Stimulated activated CD4-positive, alpha-beta T cell treated with anti-CD3 and anti-CD28 coated beads, Interleukin-1b, Interleukin-23, amount 100 ng/mL, for 1 hour (primary cell): ENCODE measurements at places on chromosomes 5 and 9.

DNA sequence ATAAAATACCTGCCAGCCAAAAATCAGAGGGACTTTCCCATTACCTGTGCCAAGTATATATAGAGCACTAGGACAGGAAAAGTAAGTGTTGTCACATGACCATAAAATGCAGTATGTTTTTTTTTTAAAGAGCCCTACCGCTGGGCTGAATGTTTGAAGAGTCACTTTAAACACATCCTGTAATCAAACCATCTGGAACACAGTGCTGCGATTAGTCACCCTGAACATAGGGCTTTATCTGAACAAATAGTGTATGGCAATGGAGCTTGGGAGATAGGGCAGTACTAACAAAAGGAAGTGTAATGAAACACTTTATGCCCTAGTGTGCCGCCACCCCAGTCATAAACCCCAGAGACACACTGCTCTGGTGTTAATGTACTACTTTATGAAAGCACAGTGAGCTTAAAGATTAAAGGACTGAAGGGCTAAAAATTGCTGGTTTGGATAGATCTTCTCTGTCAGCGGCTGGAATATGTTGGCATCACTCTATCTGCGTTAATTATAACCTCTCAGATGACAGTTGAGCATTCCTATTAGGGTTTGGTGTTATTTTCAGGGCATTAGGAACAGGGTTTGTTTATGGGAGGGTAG lies 90.4 kb downstream of the ZNF608 start:
- no peak for DNase-seq

DNA sequence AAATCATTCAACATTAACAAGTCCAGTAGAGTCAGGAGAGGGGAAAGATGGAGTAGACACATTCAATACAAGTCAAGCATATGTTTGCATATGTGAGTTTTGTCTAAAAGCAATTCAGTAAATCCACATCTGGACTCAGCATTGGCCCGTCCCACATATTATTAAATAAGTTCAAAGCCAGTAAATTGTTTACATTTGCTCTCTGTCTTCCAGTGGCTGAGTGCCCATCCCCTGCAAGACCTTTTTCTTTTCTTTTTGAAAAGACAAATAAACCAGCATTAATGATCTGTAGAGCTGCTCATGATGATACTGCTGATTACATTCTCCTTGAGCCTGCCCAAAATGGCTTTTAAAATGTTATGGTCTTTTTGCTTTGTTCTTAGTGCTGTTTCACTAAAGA lies 71.1 kb downstream of the TNC start:
- DNase-seq: no peak

- no peak for DNase-seq
Measured at GRCh38 chr5:106530150-106530549, 1140.6 kb downstream of the EFNA5 start.

DNA sequence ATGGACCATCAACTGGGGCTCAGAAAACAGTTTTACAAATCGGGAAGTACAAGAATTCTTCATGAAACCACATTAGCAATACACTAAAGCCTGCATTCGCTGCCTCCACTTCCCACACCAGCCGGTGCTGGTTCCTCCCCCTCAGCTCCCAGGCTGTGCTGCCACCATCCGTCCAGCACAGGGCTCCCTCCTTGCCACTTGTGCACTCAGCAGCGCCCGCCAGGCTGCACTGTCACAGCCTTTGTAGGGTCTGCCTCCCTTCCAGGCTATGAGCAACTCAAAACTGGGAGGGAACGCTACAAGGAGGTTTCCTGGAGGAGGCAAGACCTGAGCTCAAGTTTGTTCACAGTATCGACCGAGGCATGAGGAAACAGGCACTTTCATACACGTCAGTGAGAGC lies 7.7 kb downstream of the MAPK9 start:
- no peak for DNase-seq

GRCh38 chr9:79570448-79571308 lies 1.1 kb upstream of the TLE4 start:
- peak; percentile 9 for DNase-seq

- peak; percentile 61 for DNase-seq
Measured at GRCh38 chr5:149240354-149240998, 31.2 kb upstream of the AFAP1L1 start.

- no peak for DNase-seq
Measured at GRCh38 chr5:77996943-77997342, 220.8 kb upstream of the TBCA start.

DNA sequence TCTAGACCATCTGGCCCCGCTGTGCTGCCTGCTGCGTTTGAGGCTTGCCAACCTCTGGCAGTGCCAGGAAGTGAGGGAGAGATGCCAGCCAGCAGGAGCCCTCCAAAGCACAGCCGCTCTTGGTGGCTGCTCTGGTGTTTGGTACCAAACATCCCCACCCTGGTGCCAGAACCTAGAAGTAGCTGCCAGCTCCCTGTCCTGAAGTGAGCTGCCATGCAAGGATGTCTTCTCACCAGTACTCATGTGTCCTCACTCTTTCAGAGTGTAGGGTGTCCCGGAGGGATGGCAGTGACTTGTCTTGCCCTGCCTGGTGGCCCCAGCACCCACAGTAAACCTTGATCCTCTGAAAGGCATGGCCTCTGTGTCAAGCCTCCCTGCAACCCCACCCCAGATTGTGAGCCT lies 43.4 kb downstream of the AMBP start:
- no peak for DNase-seq

- DNase-seq: no peak
Measured at GRCh38 chr9:20361229-20361628, 261.1 kb downstream of the MLLT3 start.

DNA sequence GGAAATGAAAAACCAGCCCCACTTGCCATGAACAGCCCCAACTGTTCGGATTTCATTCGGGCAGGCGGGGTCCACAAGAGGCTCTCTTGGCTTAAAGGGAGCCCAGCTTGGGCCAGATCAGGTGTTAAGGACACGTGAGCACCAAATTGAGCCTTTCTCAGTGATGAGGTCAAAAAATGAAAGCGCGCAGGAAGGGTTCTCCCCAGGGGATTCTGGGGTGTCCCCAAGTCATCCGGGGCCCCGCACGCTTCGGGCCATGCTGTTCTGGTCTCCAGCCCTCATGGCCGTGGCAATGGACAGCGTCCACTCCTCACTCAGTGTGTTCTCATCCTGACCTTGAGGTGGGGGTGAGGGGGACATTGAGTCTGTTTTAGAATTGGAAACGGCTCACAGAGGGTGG lies 10.9 kb downstream of the AK1 start:
- DNase-seq: no peak

DNA sequence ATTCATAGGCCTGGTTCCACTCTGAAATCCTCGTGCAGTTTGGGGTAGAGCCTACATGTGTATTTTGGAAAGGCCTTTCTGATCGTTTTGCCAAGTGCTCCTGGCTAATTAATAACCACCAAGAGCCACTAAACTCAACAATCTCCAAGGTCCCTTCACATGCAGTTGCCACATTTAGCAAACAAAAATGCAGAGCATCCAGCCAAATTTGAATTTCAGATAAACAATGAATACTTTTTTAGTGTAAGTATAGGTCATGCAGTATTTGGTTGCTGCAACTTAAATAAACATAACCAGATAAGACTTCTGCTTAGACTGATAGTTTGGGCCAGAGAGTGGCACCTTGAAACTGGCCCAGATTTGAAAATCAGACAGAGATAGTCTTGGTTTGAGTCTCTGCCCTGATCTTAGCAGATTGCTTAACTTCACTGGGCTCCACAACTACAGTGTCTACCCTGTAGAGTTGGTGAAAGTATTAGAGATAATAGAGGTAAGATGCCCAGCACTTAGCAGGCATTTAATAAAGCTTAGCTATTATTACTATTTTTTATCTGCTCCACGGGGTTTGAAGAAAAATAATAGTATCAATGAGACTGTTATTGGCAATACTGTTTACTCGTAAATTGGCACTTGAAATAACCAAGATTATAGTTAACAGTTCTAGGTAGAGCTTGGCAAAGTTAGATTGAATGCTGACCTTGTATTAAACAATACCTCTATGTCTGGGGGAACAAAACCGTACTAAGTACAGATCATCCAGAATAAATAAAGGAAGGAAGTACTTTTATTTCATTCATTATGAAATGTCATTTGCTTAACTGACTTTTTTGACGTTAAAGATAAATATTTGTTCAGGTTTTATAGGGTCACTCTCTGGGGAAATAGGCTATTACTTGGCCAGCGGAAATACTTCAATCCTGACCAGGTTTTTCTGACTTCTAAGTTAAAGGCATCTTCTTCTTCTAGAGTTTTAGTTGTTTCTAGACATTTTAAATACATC lies 274.8 kb downstream of the DOCK8 start:
- DNase-seq: no peak

DNA sequence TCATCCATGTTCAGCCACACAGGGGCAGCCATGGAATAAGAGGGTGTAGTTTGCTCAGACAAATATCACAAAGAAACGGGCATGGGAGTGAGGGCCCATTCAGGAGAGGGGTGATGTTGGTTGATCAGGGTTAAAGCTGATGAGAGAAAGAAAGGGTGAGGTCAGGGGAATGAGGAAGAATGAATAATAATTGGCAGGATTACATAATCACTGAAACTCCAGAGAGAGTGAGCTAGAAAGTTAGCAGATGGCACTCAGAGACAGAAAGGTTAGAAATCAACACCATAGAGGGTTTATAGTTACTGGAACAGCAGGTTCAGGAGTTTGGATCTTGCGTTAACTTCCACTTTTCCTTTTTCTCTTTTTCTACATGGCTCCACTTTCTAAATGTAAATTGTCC lies 113.9 kb downstream of the TAF11L14 start:
- no peak for DNase-seq

DNA sequence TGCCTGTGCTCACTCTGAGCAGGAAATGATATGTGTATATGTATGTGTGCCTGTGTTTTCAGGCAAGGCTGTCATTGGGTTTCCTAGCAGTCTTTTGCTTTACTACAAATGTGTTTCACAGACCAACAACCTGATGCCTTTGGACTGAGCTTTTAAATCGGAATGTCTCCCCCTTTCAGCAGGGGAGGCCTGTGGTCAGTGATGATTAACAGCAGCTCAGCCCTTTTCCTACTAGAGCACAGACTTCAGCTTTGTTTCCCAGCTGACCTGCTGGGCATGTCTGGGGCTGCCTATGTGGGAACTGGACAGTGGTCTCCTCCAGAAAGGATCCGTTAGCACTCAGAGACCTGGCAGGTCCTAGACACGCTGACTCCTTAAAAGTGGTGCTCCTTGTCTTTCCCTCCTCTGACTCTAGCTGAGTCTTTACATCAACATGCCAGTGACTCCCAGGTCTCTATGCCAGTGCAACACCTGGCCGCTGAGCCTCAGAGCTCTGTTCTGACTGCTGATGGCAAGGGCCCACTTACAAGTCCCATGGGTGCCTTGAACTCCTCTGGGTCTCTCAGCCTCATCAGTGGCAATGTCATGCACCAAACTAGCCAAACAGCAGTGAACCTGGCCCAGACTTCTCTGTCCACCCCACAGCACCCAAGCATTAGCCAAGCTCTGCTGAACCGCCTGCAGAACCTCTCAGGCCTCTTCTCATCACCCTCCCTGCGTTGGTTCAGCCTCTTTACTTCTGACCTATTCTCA lies 7.7 kb downstream of the MACROH2A1 start:
- no peak for DNase-seq

- no peak for DNase-seq
Measured at GRCh38 chr5:53011233-53011632, 22.1 kb downstream of the ITGA2 start.

DNA sequence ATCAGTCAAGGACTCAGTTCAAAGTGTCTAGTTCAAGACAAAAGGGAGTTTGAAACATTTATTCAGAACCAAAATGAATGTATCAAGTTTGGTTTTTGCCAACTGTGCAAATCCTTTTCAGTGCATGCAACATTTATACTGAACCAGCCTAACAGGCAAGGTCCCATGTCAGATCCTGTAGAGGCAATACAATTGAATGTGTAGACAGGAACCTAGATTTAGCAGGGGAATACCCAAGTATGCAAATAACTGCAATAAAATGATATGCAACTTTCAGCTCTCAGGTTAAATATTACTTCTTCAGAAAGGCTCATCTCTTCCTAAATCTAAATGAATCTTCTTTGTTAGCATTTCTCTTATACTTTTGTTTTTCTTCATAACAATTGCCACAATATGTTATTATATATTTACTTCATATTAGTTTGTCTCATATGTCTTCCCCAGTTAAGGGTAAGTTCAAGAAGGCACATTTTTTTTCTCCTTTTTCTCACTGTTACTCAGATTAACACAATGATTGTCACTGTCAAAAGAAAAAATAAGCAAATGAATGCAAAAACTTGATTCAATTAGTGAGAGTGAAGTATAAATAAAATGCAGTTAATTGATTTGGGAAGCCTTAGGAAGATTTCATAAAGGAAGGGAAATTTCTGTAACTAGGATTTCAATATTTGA lies 163.9 kb upstream of the RASA1 start:
- DNase-seq: no peak

- no peak for DNase-seq
Measured at GRCh38 chr9:111037708-111038330, 451 bp downstream of the LPAR1 start.

DNA sequence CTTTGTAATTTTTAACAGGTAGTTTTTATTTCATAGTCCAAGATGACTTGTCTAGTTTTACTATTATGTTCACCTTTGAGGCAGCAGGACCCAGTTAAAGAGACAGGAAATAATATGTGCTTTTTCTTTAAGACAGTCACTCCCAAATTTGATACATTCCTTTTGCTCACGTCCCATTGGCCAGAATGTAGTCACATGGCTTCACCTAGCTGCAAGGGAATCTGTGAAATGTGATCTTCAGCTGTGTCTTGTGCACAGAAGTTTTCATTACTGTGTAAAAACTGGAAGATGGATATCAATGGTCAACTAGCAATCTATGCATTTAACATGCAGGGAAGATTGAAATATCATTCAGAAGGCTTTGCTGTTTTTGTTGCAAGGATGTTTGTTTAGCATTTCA lies 41.1 kb downstream of the XRCC4 start:
- DNase-seq: no peak

- no peak for DNase-seq
Measured at GRCh38 chr9:115855458-115856133, 298.0 kb upstream of the PAPPA start.

DNA sequence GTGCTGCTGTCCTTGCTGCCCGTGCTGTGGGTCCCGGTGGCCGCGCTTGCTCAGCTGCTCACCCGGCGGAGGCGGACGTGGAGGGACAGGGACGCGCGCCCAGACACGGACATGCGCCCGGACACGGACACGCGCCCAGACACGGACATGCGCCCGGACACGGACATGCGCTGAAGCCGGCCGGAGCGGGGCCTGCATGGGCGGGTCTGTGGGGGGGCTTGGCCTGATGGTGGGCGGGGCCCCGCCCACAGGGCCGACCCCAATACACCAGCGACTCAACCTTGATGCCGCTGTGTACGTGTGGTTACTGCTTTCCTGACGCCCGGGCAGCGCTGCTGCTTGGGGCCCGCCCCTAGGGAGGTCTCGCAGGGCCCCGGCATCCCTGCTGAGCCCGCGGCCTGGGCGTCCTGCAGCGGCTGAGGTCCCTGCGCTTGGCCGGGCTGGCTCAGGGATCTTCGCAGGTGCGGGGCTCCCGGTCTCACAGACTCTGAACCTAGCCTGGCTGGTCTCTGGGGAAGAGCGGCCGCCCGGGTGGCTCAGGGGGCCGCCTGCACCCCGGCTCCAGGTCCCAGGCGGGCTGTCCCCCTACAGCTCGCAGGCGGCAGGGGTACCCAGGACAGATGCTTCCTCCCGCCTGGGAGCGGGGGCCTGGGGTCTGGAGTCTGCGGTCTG lies 20.9 kb downstream of the SLC6A18 start:
- no peak for DNase-seq

GRCh38 chr5:72465601-72466563 lies 41.3 kb downstream of the ZNF366 start:
- DNase-seq: no peak
